ENCODE measurements at places on chromosomes 4 and X.

GRCh38 chrX:63525491-63525890 is 174.4 kb upstream of the SPIN4 start:
- no peak for DNase-seq

- no peak for DNase-seq
Measured at GRCh38 chr4:53510321-53510720, 81.0 kb downstream of the LNX1 start.

DNA sequence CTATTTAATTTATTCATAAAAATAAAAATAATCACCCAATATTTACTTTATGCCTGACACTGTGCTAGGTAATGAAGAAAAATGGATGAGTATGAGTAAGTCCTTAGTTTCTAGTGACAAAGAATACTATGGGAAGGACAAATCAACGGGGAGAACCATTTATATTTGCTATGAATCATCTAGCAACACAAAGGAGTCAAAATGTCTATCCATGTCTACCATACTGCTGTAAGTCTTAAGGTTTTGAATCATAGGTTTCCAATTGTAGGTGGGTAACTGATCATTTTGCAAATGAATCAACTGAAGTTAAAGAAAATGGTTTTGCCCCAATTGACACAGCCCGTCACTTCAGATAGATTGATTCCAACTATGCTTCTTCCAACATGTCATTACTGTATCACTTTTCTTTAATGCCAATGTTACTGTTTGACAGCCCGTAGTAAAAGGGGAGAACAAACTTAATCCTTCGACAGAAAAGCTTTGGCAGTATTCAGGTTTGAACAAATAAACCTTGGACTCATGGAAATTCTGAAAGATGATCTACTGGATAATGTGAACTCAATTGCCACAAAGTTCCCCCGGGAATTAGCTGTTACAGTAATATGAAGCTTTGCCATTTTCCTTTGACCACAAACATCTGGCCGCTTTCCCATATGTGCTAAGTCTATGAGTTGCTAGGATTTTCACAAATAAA is 3.2 kb downstream of the TDO2 start:
- DNase-seq, result peak; percentile 37

DNA sequence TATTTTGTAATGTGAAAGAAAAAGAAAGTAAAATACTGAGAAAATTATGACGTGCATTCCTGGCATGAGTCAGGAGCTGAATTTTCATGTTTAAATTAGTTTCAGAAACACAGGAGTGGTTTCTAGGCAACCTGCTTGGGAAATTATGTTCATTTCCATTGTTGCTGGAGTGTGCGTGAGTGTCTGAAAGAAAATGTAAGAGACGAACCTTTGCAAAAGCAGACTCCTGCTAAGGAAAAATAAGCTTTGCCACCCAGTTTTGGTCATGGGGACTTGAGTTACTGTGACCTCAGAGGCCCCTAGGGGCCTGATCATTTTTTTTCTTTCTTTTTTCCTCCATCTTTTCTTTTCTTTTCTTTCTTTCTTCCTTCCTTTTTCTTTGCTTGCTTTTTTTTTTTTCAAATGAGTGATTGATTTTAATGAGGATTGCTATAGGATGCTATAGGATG is 18.8 kb upstream of the CHRNA9 start:
- DNase-seq, result no peak

- no peak for DNase-seq
Measured at GRCh38 chr4:44425614-44426208, 22.9 kb downstream of the KCTD8 start.

GRCh38 chr4:119082661-119083060 is 53.0 kb upstream of the MYOZ2 start:
- DNase-seq, result no peak

Data from NCI-H1048 (cell line).